Activated T-helper 1 cell treated with anti-CD3 and anti-CD28 coated beads, Interleukin-2, amount 50 U/mL, for 16 hours (primary cell): ENCODE measurements at places on chromosomes 7 and 10.

DNA sequence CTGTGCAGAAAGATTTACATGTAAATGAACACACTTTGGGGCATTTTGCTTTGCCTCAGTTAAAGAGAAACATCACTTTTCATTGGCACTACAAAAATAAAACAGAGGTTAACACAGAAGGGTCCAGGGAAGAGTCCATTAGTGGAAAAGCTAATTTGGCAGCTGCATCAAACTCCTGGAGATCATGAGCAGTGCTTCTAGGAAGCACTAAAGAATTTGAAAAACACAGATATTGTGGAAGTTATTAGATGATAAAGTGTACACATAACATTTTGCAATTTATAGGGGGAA, 161.2 kb downstream of the LRRTM3 start:
- DNase-seq = no peak

DNA sequence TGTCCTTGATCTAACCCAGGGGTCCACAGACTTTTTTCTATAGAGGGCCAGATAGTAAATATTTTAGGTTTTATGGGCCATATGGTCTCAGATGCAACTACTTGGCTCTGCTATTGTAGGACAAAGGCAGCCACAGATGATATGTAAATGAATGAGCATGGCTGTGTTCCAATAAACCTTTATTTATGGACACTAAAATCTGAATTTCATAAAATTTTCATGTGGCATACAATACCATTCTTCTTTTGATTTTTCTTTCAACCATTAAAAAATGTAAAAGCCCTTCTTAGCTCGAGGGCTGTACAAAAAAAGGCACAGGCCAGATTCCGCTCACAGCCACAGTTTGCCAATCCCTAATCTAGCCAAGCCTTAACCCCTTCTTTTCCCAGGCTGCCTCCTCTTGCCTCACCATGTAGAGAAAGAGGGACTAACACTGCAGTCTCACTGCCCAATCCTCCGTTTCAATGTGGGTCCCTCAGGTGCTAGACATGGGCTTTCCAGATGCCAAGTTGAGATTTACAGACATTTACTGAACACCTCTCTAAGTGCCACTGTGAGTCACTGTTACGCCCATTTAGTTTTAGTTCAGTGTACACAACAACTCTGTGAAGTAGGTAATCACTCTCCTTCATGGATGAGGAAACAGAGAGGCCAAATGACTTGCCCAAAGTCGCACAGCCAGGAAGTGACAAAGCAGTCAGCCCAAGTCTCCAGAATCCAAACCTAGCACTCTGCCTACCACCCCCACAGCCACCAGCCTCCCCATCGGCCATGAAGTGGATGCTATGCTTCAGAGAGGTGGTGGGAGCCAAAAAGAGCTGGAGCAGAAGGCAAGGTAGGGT, 132.6 kb upstream of the PDLIM1 start:
- DNase-seq = no peak

DNA sequence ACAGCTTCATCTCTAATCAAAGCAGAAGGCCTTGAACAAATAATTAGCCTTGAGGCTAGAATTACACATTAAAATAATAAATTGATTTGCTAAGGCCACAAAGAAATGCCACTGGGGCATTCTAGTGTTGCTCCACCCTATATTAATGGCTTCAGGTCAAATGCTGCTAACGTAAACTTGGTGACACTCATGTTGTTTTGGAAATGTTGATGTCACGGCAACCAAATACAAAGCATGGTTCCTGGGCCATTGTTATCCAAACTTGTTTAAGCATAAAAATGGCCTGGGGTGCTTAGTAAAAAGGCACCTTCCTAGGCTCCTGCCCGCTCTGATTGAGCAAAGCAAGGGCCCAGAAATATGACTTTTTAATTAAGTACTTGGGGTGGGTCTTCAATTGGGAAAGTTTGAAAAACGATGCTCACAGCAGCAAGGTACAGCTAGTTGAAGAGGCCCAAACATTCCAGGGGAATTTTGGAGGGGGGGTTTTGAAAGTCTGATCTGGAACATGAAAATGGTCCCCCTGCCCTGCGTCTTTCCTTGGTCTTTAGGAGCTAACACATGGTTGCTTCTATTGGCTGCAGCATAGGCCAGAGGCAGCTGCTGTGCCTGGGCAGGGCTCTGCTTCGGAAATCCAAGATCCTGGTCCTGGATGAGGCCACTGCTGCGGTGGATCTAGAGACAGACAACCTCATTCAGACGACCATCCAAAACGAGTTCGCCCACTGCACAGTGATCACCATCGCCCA, 67.8 kb downstream of the ABCC2 start:
- DNase-seq = no peak

GRCh38 chr10:80617807-80618206, 80.1 kb downstream of the SH2D4B start:
- no peak for DNase-seq

DNA sequence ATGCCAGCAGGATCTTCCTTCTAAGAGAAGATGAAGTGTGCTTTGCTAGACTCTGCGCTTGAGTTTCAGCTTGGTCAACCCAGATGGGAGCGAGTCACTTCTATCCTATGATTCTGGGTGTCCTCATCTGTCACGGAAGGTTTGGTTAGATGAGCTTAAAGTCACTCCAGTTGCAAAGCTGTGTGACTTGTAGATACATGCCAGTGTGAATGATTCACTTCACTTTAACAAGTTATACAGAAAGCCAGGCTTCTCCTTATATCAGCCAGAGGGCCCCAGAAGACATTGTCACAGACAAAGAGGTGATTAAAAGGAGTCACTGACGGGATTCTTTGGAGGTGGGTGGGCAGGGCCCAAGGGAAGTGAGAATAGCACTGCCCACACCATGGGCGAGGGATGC, 122.6 kb upstream of the PFKP start:
- DNase-seq = no peak

GRCh38 chr7:72176875-72177274, 235.3 kb downstream of the CALN1 start:
- DNase-seq = no peak

DNA sequence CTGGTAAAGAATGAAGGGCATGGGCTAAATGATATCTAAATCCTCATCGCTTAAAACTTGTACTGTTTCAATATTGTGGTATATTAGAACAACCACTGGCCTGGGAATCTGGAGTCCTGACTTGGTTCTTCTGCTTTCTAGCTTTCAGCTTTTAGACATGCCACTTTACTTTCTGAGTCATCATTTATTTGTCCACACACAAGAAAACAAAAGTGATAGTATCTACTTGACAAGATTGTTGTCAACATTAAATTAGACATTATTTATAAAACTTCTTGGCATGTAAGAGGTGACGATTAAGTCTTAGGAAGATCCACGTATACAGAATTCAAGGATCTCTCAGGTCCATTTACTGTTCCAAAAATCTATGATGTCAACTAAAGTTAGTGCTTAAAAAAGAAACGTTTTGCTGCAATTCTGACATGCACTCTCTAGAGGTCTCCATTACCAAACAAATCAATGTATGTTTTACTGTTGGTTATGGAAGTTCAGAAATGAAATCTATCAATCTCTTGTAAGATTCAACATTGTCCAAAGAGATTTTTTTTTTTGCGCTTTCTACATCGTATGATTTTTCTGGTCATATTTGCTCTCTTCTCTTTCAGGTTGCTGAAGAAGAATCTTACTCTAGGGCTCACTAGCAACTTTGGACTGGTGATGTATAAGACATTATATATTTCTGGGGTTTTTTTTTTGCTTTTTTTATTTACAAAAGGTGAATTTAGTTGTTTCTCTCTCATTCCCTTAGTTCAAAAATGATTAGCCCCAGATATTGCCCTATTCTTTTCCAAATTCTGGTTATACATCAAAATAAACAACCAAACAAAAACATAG, 53.6 kb upstream of the DYNC1I1 start:
- no peak for DNase-seq

DNA sequence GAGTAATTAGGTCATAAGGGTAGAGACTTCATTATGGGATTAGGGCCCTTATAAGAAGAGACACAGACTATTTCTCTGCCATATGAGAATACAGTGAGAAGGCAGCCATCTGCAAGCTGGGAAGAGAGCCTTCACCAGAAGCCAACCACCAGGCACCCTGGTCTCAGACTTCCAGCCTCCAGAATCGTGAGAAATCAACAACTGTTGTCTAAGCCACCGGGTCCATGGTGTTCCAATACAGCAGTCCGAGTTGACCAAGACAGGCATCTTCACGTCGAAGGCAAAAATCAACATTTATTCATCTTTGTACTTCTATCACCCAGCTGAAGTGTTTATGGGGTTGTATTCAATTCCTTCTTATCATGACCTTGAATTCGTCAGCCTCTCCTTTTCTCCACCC, 5.3 kb downstream of the TUBAL3 start:
- no peak for DNase-seq

GRCh38 chr10:32985775-32986350, 27.8 kb upstream of the ITGB1 start:
- no peak for DNase-seq

DNA sequence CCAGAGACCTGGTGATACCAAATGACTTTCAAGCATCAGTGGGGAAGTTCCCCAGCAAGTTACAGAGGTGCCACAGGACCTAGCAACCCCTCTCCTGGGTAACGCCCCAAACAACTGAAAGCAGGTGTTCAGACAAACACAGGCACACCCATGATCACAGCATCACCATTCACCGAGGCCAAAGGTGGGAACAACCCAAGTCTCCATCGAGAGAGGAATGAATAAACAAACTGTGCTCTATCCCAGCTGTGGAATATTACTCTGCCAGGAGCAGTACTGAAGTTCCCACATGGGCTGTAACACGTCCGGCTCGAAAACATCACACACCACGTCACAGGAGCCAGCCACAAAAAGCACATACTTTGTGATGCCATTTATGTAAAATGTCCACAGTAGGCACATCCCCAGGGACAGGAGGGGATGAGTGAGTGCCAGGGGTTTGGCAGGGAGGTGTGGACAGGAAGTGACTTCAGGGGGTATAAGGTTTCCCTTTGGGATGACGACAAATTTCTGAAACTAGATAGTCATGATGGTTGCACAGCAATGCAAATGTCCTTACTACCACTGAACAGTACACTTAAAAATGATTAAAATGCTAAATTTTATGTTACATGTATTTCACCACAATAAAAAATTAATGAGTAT, 222.8 kb downstream of the TNS3 start:
- DNase-seq = no peak

DNA sequence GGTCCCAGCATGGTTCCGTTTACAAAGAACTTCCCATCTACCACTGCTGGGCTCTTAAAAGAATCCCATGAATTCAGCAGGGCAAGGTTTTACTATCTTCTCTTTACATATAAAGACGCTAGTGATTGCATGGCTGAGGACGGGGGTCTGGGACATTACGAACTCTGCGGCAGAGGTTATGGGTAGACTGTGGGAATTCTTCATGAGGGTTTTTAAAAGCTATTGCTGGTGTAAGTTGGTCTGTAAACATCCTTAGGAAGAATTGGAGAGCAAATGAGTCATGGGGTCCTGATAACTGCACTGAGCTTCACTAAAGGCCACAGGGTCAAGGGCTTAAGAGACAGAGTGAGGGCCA, 53.1 kb upstream of the TMEM72 start:
- DNase-seq = no peak

GRCh38 chr7:157996359-157997079, 591.1 kb downstream of the PTPRN2 start:
- no peak for DNase-seq

DNA sequence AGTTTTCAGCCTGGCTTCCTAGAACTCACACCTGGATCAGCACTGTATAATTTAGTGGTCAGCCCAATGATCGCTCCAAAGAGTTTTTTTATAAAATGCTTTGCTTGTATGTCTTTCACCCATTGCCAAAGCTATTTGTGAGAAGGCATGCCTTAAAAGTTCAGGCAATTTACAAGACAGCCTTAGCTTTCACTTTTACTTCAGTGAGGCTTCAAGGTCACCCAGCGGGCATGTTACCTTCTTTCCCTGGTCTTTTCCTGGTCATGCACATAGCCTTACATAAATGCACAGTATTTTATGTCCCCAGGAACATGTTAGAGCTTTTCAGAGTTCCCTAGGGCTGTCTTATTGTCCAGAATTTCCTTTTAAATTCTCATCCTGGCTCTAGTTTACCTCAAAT, 179.9 kb upstream of the TMEM72 start:
- no peak for DNase-seq

GRCh38 chr10:130774871-130775270, 536.6 kb downstream of the TCERG1L start:
- no peak for DNase-seq

DNA sequence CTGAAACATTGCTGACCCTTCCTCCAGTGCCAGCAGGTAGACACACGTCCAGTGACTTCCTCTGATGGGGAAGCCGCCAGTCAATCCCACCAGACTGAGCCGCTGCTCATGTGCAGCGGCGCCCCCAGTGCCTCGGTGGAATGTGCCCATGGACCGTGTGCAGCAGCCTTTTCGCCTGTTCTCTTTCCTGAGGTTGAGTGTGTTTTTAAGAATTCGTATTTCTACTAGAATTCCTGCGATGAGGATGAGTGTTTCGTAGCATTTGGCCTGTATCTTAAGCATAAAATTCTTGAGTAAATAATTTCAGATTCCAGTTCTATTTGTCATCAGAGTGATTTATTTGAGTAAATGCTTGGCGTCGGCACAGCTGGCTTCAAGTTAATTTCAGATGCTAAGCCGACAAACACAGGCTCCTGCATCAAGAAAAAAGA, 35.4 kb downstream of the BNIP3 start:
- DNase-seq = no peak

GRCh38 chr7:12378389-12378788, 25.3 kb downstream of the VWDE start:
- DNase-seq = no peak

DNA sequence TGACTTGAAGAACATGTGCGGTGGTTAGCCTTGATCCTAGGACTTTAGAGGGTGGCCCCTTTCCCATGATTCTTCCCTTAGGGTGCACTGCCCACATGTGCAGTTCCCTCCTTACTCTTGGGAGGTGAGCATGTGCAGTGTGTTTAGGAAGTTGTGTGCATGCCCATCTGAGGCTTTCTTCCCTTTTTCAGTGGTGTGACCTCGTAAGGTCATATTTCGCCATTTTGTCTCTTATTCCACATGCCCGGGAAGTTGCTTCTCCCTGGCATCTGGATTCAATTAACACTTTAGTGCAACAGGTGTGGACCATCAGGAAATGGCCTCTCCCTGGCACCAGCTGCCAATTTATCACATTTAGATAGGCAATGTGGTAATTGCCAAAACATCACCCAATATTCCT, 380.6 kb upstream of the VSTM2A start:
- no peak for DNase-seq

DNA sequence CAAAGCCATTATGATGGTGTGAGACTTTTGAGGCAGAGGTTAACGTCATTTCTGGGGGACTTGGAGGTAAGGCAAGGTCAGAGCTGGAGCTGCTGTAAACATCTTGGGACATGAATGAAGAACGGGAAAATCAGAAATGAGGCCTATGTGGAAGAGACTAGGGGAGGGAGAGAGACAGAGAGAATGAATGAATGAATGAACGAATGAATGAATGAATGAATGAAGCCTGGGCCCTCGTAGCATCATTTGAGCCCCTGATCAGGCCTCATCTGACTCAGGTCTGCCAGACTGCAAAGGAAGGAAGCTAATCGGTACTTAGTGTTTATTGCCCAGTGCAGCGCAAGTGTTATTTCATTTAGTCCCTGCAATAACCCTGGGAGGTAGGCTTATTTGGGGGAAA, 79.6 kb downstream of the SLIT1 start:
- DNase-seq = no peak
